ENCODE measurements at places on chromosomes 13 and 19.

DNA sequence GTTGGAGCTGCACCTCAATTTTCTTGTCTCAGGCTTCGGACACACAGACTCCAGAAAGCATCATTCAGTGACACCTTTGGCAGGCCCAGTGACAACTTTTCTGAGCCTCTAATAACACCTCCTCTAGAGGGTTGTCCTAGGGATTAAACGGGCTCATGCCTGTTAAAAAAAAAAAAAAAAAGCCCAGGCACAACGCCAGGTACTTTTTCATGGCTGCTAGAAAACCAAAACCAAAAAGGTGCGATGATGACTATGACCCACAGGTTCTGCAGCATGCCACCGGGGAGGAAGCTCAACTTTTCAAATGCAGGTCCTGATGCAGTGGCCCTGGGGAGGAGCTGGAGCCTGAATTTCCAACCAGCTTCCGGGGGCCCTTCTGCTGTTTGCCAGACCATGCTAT is 184.2 kb downstream of the ABCC4 start:
- DNase-seq = no peak

- DNase-seq = no peak
These were observed 131.0 kb downstream of the DLEU7 start for GRCh38 chr13:50712456-50712855.

GRCh38 chr13:100235311-100235901 is 146.5 kb downstream of the PCCA start:
- peak; percentile 15 for DNase-seq

DNA sequence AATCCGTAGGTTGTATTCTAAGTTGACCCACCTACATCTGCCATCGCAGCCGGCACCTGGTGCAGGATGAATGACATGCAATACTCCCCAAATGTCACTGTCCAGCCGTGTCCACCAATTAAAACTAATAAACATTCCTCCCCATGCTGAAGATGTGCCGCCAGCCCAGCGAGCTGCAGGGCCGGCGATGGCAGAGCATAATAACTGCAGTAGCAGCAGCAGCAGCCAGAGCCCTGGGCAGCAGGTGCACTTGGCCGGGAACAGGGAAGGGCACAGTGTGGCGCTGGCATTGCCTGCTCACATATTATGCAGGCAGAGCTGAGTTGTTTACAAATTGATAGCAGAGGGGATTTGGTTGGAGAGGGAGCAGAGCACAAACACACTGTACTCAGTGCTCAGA is 754.9 kb downstream of the OLFM4 start:
- no peak for DNase-seq

DNA sequence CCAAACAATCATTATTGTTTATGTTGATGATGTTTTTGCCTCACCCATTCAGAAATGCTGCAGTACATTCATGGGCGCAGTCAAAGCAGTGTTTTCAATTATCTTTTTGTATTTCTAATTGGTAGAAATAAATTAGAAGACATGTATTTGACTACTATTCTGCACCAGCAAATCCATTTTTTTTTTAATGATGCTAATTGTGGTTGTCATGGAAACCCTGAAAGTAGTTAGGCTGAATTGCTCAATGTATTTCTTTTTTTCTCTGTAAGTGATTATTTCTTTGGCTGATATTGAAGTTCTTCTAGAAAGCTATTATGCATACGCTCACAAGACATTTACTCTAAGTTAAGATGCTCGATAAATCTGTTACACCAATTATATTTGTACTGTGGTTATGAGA is 101.2 kb downstream of the RFC3 start:
- no peak for DNase-seq

- no peak for DNase-seq
These were observed 631.7 kb upstream of the SGCG start for GRCh38 chr13:22549126-22549525.

DNA sequence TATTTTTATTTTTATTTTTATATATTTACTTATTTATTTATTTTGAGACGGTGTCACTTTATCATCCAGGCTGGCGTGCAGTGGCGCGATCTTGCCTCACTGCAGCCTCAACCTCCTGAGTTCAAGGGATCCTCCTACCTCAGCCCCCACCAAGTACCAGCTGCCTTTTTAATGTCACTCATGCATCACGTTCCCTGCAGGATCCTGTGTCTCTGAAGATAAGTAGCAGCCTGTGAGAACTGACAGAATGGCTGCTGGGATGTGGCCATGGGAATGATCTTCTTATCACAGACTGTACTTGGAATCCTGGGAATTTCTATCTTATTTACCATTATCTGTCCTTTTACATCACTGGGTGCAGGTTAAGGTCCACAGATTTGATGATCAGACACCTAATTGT is 9.2 kb upstream of the ZNF761 start:
- DNase-seq = no peak
